ENCODE measurements at places on chromosomes 6 and 20. TPM values are rescaled to one million over a fixed set of nuclear protein-coding genes. Genes with fewer than 3 reads are reported as not detected.
A peak's percentile ranks its signal among the peaks of the same experiment; 100 is the strongest.

DNA sequence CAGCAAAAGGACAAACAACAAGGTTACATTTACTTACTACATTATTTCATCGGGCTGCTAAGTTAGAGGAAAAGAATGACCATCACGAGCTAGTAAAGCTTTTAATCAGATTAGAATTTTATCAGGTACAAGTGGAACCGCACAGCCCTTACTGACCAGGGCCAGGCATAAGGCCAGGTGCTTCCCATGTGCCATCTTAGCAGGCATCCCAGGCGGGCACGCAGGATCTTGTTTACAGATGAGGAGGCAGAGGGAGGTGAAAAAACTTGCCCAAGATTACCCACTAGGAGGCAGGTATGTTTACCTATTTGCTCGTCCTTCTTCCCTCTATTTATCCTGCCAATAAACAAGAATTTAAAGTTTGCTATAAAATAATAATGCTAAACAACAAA, 10.7 kb downstream of the EZR start:
- H3K36me3 ChIP-seq = peaks cover 13% of the 10 kb centered on the region
- peaks cover 87% of the 10 kb centered on the region for H3K4me1 ChIP-seq
- peak overlapping the region; percentile 60 for H3K27ac ChIP-seq

DNA sequence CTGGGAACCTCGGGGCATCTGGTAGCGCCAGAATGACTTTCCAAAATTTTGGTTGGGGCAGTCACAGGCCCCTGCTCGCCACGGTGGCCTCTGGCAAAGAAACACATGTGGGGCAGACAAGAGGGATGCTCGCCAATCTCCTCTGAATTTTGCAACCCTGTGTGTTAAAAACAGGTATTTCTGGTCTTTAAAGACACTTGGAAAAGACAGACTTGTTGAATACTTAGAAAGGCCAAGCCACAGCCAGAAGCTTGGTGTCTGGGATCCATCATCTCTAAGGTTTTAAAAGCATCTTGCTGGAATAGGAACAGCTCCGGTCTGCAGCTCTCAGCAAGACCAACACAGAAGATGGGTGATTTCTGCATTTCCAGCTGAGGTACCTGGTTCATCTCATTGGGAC, 31.2 kb downstream of the HLA-E start:
- no peak overlapping the region for H3K27ac ChIP-seq
- no peak for DNase-seq
- H3K27me3 ChIP-seq = no peaks in the 10 kb centered on the region
- H3K4me3 ChIP-seq = no peak overlapping the region

GRCh38 chr6:156777577-156778453, 637 bp downstream of the ARID1B start:
- no peaks in the 10 kb centered on the region for H3K27me3 ChIP-seq
- H3K27ac ChIP-seq = peak overlapping the region; percentile 97
- H3K4me3 ChIP-seq = peak overlapping the region; percentile 92
- DNase-seq = peak; percentile 86

PGBD1 gene
- 5.7 TPM for total RNA-seq

C20orf202 gene
- not detected for total RNA-seq

HMGCLL1 gene
- 3.3 TPM for total RNA-seq

UST gene
- total RNA-seq = 42.6 TPM

RGS19 gene
- not detected for total RNA-seq
